ENCODE measurements at places on chromosomes 7 and 10.

DNA sequence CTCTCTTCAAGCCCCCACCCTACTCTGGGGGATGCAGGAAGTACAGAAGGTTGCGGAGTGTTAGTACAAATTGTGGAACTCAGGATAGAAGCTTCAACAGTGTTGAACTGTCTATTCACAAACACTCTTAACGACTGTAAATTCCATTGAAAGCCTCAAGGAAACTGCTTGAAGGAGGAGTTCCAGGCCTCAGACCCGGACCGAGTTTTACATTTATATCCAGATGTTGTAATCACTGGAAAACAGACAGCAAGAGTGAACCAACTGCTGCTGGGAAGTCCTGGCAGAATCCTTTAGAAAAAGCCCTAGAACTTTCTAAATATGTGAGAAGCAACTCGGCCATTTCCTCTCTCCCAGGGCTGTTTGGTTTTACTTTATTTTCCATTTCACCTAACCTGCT, 84.1 kb upstream of the LRRC18 start:
- DNase-seq, result no peak

DNA sequence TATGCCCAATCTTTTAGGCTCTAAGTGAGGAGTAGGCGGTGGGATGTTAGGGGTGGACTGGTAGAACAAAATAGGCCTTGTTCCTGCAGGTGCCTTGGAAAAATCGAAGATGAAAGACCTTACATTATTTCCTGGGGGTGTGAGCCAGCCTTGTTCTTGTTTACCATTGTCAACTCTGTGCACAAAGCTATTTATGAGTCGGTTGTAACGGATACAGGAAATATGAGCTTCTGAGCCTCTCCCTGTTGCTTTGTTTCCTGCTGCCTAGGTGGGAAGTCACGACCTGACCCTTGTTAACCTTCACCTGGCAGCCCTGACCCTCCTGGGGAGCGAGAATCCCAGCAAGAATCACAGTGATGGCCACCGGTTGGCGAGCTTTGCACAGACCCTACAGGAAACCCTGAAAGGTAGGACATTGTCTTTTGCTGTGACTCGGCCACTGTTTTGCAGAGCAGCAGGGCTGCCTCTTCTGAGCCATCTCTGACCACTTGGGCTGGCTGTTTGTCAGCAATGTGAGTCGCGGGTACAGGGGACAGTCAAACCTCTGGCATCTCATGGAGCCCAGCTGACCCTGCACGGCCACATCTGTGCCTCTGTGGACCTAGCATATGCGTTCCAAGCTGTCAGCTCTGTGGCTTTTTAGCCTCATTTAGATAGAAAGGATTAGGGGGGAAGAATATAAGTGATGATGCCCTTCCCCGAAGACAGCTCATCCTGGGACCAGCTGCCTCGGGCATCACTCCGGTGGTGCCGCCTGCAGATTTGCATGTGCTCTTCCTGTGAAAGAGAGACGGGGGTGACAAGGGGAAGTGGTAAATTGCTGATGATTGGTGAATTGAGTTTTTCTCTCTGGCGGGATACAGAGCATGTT, 102.1 kb upstream of the ANLN start:
- DNase-seq, result no peak

DNA sequence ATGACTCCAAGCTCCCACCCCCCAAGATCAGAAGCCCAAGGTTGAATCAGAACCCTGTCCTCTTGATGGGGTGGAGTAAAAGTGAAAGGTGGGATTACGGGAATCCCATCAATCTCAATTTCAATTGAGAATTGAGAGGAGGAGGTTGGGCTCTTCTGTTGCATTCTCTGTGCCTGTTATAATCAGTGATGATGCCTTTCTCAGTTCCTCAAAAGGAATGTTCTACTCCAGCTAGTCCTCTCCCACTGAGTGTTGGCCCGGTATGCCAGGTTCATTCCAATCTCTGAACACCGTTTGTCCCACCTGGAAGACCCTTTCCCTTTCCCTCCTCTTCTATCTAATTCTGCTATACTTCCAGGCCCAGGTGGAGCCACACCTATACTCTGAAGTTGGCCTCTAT, 17.2 kb upstream of the XPNPEP1 start:
- DNase-seq, result no peak

DNA sequence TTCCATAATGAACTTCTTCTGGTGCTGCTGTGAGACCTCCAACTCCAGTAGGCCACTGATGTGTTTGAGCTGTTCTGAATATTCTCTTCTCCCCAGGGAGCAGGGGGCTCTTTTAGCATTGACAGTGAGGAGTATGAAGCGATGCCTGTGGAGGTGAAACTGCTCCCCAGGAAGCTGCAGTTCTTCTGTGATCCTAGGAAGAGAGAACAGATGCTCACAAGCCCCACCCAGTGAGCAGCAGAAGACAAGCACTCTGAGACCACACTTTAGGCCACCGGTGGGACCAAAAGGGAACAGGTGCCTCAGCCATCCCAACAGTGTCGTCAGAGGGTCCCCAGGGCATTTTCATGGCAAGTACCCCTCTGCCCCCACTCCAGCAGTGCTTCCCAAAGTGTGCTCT, 49.3 kb downstream of the DENND11 start:
- DNase-seq, result no peak

Data from endothelial cell (in vitro differentiated cells).